GM04503 (cell line): ENCODE measurements at places on chromosomes 11 and 22.

DNA sequence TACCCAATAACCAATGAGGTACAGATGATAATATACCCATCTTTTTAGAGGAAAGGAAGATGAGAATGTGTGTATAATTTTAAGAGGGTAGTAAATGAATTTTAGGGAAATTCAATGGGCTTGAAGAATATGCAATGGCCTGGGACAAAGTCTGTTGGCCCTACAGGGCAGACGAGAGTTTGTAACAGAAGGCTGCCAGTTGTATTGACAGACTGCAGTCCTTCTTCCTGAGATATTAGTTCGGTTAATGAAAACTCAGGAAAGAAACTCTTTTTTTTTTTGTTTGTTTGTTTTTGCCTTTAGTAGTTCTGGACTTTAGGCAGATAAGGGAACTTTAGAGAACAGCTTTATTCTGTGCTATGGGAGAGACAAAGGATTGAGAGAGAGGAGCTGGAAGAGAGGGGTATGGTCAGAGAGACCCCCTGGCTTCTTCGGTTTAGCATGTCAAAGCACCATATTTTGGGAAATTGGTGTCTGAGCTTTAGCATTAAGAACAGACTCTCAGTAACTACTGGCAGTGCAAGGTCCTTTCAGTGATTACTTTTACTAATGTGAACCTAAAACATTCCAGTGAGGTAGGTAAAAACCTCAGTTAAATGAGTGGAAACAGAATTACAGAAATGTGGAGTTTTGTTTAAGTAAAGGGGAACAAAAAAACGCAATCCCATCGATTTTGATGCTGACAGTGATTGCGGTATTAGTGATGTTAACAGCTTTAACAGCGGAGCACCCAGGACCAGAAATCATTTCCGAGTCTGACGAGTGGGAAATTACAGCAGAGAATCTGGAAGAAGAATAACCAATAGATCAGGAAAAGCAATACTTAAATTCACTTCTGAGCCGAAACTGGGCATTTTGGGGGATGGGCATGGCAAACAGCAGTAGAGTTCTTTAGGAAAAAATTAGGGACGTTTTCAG lies 644 bp upstream of the NAALAD2 start:
- no peak for DNase-seq

- no peak for DNase-seq
These were observed 527.8 kb downstream of the MIAT start for GRCh38 chr22:27185099-27185709.

DNA sequence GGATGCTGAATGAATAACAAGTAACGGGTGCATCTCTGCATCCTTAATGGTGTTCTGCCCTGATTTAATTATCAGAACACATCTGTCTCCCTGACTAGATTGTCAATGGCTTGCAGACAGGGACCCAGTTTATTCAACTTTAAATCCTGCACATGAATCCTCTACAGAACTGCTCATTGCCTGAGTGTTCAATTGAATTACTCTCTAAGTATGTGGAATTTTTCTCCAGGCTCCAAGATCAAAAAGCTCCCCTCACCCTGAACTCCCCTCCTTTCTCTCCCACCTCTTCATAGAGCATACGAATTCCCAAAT lies 11.8 kb downstream of the MB start:
- DNase-seq = no peak

- DNase-seq = no peak
These were observed at the start of gene MAPK11 for GRCh38 chr22:50269970-50270665. TSS of gene MAPK11 (minus strand) at chr22:50270380. CDS start at chr22:50270292, 88 bp downstream.

GRCh38 chr11:70456921-70457532 lies 58.7 kb downstream of the CTTN start:
- peak; percentile 31 for DNase-seq

DNA sequence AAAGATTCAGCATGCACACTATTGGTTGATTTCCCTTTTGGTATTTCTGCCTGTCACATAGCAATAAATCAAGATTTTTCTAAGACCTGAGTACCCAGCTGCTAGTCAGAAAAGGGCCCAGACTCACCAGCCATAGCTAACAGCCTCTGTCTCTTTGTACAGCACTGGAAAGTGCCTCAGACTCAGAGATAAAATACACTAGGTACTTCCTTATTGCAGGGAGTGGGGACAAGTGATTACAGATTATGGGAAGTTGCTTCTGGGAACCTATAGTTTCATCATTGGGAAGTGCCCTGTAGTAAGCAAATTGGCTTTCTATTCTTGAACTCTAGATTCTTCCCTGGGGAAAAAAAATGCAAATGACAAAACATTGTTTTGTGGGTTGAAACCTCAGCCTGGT lies at the start of gene CASP5:
Gene CASP5 (minus strand): TSS at position 166 of the 400 bp plus-strand sequence. CDS start 32 bp downstream, at position 134.
- no peak for DNase-seq

DNA sequence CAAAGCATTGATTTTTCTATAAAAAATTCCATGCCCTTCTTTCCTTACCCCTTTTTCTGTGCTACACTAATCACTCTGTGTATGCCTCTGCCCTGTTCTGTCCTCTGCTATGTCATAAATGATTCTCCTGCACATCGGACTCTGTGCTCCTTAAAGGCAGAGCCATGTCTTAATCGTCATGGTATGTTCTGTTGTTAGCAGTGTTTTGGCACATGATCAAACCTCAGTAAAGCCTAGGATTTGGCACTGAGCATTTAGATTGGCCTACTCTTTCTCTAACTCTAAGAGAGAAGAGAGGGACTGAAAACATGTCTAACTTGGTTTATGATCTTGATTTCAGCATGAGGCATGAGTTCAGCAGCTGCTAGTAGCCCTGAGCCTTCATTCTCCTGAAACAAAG lies 266.9 kb downstream of the AASDHPPT start:
- DNase-seq = peak; percentile 17

DNA sequence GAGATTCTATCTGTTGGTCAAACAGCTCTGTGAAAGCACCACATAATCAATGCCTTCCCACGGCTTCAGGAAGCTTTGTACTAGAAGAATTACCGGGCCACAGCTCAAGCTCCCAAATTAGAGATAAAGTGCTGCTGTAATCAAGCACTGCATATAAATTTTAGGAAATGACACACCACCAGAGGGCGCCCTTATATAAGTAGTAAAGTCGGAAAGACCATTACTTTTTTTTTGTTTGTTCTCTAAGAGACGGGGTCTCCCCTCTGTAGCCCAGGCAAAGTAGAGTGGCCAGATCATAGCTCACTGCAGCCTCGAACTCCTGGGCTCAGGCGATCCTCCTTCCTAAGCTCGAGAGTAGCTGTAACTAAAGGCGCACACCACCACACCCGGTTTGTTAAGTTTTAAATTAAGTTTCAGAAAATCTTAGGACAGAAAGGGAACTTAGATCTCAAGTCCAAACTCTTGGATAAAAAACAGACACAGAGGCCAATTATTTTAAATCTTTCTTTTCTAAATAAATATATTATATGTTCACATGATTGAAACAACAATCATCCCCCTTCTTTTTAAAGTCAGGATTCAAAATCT lies 32.6 kb downstream of the PRCP start:
- DNase-seq = no peak

- DNase-seq = no peak
These were observed 17.4 kb downstream of the LRFN4 start for GRCh38 chr11:66874232-66874631.

GRCh38 chr22:30728826-30729225 lies 34.2 kb downstream of the OSBP2 start:
- DNase-seq = no peak

- no peak for DNase-seq
These were observed 3.9 kb upstream of the RAB38 start for GRCh38 chr11:88179141-88179540.

DNA sequence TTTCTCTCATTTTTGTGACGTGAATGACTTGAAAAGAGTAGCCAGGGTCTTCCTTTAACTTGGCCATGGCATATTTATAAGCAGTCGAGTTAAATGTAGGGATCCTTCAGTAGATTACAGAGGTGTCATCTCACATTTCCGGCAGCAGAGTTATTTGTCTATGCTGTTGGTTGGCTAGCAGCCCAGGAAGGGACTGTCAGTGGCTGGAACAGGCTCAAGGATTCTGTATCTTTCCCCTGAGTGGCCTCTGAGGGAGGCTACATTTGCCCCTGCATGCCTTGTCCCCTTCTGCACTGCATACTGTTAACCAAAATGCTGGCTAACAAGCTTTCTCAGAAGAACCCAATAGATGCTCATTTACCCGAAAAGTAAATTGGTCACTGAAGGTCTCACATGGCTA lies 187.6 kb downstream of the PGR start:
- DNase-seq = no peak

DNA sequence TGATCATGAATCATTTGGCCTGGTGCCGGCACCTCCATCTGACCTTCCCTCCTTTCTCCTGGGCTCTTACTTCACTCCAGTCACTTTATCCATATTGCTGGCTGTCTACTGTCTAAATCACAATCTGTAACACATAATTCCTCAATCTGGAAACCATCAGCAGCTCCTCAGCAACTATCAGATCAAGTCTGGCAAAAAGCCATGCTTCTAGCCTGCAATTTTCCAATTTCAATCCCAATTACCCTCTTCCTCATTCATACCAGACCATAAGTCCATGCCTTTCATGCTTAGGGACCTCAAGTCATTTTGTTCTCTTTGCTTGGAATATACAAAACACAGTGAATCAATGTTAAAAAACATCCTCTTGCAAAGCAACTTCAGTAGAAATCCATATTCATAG lies 882.8 kb upstream of the ANO3 start:
- no peak for DNase-seq

DNA sequence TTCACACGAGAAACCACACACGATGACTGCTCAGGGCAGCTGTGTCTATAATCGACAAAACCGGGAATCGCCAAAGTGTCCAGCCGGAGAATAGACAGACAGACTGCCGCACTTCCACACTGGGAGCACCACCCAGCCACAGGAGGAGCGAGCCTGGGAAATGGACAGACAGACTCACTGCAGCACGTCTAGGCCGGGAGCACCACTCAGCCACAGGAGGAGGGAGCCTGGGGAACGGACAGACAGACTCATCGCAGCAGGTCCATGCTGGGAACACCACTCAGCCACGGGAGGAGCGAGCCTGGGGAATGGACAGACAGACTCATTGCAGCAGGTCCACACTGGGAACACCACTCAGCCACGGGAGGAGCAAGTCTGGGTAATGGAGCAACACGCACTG lies 137.2 kb downstream of the BRD1 start:
- DNase-seq = no peak

DNA sequence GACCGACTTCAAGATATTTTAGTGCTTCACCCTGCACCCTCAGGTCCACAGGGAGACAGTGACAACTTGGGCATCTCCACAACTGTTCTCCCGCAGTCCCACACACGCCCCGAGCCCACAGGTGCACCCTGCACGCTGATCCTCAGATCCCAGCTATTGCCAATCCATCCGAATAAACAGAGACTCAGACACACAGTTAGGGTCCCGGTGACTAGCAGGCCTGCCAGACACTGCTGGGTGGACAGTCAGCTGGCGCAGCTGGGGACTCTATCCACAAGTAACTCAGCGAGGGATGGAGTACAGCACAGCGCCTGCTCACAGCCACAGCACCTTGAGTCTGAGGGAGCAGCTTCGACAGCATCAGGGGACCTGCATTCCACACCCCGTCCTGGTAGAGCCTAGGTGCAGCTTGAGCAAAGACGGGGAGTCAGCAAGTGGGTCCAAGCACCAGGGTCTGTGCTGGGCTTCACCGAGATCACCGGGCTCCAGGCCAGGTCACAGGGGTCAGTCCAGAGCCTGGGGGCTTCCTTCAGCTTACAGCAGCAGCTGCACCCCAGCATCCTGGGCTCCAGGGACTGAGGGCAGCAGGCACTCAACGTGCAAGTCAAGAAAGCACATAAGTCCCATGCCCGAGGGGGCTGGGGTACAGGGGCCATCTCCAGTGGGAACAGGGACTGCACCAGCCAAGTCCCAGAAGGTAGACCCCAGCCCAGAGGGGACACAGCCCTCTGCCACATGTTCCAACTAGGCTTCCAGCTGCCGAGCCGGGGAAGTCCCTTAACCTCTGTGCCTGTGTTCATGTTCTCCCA lies 7.6 kb downstream of the RPL3 start:
- DNase-seq = no peak

DNA sequence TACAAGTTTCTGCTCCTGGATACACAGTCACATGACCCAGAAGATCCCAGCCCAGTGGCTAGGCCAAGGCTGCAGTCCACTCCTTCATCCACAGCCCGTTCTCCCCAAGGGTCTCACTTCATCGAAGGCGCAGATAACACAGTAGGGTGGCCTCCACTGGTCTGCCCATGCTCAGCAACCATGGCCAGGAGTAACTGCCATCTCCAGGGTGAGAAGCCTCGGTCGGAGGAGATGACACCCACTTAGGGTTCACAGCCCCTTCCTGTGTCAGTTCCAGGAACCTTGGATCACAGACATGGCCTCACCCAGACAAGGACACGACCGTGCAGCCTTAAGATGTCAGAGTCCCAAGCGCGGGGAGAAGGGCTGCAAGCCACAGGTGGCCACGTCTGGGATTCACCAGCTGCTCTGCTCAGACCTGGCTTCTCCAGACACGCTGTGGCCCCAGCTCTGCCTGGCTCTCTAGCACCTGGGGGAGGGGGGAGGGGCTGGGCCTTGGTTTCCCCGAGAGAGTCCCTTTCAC lies 2.6 kb downstream of the BET1L start:
- DNase-seq = no peak

DNA sequence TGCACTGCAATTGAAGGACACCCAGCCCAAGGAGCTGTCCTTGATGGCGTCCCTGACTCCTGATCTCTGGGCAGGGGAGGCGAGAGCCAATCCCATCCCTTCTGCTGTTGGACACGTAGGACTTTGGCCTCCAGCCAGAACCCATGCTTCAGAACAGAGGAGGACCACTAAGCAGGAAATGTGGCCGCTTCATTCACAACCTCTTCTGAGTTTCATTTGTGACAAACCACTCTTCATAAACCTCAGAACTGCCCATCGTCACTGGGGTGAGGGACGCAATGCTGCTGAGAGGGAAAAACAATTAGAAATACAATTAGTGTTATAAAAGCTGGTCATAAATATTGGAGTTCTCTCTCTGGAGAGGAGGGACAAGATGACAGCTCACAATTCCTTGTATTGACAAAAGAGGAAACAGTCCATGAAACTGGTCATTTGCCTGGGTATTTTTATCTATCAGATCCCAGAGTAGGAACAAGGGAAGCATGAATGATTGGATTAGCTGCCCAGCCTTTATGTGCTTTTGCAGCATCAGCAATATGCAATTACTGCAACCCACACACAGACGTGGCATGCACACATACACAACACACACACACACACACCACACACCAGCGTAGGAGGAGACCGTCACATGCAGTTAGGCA lies 216.5 kb upstream of the CADM1 start:
- no peak for DNase-seq

GRCh38 chr11:8263109-8263768 lies 439 bp downstream of the LMO1 start:
- DNase-seq = no peak

GRCh38 chr11:9973921-9974320 lies 310.0 kb downstream of the SWAP70 start:
- no peak for DNase-seq

- DNase-seq = no peak
These were observed 82.9 kb upstream of the SEZ6L start for GRCh38 chr22:26086359-26086758.

DNA sequence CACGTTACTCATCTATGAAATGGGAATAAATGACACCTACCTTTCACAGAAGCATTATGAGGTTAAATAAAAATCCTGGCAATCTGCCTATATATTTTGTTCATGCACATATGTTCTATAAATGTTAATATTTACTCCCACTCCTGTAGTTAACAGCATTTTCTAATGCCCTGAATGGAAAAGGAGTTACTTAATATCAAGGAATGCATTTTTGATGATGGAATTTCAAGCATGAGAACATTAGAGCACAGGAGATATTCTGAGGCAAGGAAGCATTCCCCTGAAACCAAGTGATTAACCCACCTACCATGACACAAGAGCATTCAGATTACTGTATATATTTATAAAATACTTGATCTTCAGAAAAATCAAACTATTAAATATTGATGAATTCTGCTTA lies 102.1 kb downstream of the ARHGAP32 start:
- peak; percentile 3 for DNase-seq
